COR-L47 (cell line): ENCODE measurements at places on chromosomes 11 and 22.

GRCh38 chr11:22711071-22711770 is 44.8 kb downstream of the GAS2 start:
- no peak for DNase-seq

DNA sequence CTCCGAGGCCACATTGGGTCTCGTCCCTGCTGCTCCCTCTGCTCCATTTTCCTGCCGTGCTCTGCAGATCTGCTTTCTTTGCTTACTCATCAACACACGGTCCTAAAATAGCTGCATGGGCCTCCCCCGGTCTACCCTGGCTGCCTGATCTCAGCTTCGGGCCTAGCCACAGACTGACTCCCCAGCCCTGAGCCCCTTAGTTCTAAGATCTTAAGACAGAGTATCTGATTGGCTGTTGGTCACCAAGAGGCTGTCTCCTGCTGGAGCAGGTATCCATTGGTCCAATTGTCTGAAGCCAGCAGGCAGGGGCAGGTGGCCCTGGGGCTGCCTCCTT is 53.7 kb upstream of the NECTIN1 start:
- DNase-seq, result no peak

DNA sequence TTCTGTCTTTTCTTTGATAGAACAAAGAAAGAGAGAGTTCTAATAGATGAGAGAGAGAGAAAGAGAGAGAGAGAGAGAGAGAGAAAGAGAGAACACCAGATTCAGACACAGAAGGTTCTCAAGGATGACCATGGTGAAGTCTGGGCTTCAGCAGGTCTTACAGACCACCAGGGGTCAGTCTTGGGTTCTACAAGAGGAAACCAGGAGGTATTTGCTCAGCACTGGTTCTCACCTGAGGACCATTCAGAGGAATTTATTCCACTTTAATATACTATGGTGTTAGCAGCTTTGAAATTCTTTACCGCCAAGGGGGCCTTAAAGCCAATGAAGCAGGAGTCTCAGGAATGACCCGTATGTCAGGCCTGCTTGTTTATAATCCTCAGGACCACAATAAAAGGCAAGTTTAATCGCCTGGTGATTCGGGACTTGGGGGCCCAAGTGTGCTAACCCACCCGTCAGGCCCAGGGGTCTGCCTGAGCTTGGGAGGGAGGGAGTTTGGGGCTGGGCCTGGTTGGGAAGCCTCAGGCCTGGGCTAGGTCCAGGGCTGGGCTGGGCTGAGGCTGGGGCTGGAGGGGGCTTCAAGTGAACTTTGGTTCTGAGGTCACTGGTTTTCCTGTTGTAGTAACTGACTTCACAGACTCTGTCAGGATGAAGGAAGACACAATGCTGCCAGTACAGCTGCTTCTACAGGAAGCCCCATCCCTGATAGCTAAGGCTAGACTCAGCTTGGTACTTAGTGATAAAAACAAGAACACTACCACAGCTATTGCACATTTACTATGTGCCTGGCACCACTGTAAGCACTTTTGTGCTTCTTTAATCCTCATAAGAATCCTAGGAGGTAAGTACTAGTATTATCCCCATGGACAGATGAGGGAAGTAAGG is 179.2 kb upstream of the ZBED5 start:
- peak; percentile 75 for DNase-seq

DNA sequence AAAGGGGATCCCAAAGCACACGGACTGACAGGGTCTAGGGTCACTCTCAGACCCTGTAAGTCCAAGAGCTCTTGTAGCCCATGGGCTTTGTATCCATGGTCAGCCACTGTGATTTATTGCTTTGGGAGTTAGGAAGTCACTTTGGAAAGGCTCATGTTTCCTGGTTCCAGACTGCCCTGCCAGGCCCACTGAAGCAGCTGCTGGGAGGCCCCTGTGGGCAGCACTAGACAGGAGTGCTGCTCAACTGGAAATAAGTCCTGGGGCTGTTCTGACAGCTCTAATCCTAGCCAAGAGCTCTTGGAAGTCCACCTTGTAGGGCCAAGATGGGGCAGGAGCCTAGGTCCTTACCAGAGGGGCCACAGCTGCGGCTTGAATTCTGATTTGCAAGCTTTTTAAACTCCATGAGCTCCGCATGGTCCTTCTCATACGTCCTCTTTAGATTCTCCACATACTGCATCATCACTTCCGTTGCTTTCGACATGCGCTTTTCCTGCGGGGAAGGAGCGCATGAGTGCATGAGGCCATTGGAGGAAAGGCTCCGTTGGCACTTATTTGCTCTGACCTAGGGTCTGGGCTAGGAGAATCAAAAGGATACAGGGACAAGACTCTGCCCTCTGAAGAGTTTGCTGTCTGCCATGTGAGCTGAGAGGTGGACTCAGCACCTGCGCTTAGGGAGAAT is 32.2 kb upstream of the LYVE1 start:
- DNase-seq, result no peak

GRCh38 chr11:68840661-68841653 is 759 bp downstream of the CPT1A start:
- no peak for DNase-seq

- DNase-seq, result no peak
These were observed 722.6 kb upstream of the TENM4 start for GRCh38 chr11:80163441-80163840.

- no peak for DNase-seq
These were observed 226.3 kb downstream of the DSCAML1 start for GRCh38 chr11:117570701-117571100.

- no peak for DNase-seq
These were observed 173.7 kb downstream of the ADAMTS15 start for GRCh38 chr11:130622141-130622542.

DNA sequence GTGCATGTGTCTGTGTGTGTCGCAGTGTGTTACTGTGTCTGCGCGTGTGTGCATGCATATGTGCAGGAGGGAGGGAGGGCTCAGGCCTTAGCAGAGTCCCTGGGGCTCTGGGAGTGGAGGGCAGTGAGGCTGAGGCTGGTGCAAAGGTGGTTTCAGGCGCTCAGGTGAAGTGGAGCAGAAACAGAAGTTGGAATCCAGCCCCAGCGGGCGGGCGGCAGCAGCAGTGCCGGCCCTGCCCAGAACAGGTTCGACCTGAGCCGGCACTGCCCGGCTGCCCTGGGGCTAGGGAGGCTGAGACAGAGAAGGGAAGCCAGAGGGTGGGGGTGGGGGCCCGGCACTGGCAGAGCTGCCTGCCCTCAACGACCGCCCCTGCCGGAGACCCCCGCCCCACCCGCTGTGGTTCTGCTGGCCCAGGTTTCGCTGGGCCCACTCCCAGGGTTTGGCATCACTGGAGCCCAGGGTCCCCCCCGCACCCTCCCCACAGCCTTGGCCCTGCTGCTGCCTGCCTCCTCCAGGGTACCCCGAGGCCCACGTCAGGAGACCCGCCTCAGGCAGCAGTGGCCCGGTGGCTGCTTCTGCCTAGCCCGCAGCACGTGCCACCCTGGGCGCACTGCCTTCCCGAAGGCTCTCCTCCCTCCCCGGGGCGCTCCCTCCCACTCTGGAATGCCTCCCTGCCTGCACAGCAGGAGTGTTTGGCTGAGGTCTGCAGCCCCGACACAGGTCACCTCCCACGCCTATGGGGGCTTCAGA is 13.3 kb downstream of the ASCL2 start:
- DNase-seq, result no peak

GRCh38 chr11:34243600-34244464 is 114.0 kb downstream of the ABTB2 start:
- DNase-seq, result no peak

DNA sequence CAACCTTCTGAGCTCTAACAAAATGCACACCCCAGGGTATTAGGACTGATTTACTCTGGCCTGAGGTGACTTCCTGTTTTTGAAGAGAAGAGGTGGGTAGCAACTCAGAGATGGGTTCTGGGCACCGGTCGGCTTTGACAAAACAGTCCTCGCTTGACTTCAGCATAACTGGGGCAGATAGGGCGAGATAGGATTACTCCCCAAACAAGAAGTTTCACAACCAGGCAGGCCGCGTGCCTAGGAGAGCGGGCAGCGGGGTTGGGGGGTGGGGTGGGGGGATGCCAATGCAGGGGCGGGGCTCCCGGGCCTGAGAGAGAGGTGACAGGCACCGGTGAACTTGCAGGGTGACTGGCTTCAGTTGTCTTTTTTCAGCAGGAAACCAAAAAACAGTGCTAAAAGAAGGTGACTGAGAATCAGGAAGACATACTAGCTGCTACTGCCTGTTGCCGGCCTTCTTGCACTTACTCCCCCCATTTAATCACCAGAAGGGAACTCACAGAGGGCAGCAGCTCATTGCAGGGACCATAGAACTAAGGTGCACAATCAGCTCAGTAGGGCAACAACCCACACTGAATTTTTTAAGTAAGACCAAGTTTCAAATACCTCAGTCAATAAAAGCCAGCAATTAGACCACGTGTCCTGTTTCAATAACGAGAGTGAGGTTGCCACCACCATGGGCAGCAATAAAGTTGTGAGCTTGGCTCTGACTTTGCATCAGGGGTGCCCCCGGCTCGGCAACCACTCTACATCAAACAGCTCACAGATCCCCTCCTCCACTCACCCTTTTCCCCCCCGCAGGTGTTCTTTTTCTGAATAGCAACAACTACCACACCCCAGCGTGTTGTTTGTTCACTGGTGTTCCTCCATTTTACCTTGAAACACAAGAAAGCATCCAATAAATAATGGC is 37.2 kb upstream of the ETS1 start:
- no peak for DNase-seq

GRCh38 chr11:72203163-72203562 is 11.2 kb downstream of the FOLR1 start:
- no peak for DNase-seq

DNA sequence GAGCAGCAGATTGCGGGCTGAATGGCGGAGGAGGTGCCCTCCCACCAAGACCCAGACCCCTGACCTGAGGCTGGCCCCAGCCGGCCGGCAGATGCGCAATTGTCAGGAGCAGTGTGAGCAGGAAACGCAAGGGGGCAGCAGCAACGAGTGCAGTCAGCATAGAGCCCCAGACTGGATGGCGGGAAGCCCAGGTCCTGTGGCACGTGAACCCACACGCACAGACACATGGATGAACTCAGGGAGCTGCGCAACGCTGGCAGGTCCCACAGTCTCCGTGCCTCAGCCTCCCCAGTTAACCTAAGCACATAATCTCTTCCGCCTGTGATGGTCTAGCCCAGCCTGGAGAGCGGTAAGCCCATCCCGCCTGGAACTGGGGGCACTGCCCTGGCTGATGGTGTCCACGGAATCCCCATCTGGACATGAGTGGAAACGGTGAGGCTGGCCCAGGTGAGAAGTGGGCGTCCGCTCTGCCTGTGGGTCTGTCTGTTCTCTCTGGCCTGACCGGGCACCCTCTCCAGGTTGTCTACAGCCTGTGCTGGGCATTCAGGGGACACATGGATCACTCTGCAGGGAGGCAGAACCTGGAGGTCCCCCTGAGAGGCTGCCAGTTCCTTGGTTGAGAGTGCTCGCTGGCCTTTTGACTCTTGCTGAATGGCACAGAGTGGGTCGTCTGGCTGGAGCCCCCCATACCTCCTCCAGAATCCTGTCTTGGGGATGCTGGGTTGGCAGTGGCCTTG is 626 bp upstream of the TBX10 start:
- DNase-seq, result peak; percentile 51

DNA sequence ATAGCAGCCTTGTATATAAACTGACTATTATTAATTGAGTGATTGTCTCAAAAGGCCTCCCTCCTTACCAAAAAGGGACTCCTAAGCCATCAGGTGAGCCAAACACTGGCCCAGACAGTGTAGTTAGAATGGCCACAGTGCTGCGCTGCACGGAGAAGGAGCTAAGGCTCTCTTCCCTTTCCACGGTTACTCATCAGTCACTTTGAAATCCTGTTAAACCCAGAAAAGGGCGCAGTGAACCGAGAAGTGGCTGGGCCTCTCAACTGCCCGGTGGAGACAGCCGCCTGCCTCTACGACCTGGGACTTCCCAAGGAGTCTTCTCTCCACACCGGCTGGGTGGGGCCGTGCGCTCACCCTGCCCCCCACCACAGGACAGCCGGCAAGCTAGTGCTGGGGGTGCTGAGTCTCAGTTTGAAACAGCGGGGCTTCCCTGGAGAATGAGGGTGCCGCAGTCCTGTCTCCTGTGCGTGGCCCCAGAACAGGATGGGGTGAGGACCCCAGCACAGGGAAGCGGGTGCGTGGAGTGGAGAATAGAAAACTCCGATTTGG is 1.3 kb downstream of the MYH9 start:
- DNase-seq, result peak; percentile 39

GRCh38 chr11:3042496-3043314 is 14.5 kb downstream of the CARS1 start:
- no peak for DNase-seq

DNA sequence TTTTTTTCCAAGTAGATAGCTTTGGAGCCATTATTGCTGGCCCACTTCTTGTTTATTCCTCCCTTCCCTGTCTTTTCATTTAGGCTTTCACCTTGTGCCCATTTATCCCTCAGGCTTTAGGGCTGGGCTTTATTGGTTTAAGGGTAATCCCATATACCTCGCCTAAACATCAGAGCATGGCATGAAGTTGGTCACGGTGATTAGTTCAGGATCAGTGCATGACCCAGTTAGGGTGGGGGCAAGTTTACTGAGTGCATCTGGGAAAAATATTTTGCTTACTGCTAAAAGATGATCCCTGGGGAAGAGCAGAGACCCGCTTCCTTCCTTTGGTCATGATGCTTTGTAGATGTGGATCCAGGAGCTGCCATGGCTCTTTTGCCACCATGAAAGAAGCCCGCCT is 153.3 kb upstream of the NECTIN1 start:
- no peak for DNase-seq

DNA sequence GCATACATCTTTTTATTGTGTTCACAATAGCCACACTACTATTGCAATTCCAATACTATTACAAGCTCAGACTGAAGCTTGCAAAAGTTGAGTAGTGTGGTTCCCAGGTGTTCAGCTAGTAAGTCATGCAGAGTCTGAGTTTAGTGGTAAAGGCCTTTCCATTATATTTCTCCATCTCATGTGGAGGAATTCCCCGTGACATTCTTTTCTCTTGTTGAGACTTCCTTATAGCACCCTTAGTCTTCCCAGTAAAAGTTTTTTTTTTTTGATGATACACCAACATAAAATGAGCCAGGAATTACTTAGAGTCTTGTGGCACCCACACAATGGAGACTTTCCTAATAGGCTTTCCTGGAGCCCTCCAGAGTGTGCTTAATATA is 110.8 kb downstream of the UVRAG start:
- no peak for DNase-seq

DNA sequence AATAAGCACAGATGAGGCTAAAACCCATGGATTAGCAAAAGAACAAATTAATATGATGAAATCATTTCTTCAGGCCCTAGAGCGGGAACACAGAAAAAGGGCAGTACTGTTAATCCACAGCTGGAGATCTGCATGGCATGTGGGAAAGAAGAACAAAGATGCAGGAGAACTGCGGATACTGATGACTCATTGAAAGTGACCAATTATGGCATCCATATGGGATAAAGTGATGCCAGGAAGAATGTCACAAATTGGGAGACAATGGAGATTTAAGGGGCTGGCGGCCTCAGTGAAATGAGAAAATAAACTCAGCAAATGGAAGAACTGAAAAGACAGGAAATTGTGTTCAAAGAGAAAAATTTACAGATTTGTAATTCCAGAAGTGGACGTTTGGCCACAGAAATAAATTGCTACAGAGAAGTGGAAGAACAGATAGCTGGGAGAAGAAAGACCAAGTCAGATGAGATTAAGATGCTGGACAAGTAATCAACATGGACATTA is 39.4 kb downstream of the SIK3 start:
- no peak for DNase-seq

- no peak for DNase-seq
These were observed 20.1 kb downstream of the KMT5B start for GRCh38 chr11:68193018-68193417.

GRCh38 chr11:43751726-43752125 is 71.2 kb downstream of the HSD17B12 start:
- no peak for DNase-seq
